ENCODE measurements at places on chromosomes 11 and 22. TPM values are rescaled to one million over a fixed set of nuclear protein-coding genes. Genes with fewer than 3 reads are reported as not detected.
A peak's percentile ranks its signal among the peaks of the same experiment; 100 is the strongest.

GRCh38 chr11:9096427-9096826 is 5.0 kb upstream of the SCUBE2 start:
- DNase-seq, result no peak

- no peak for DNase-seq
Measured at GRCh38 chr11:63915961-63916836, 765 bp downstream of the RCOR2 start.

DNA sequence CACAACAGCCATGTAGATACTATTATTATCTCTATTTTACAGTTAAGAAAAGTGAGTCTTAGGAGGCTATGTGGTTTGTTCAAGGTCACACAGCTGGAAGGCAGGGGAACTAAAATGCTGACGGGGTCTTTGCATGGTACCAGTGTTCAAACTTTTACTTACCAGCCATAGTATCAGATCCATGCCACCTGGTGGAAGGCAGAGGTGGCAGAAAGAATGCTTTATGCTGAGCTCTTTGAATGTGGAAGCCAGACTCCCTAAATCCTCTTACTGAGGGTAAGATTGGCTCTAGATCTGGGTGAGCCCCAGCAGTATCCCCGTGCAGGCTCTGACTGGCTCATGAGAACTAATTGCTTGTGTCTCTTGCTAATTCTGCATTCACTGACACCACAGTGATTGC is 54.3 kb upstream of the NAV2 start:
- DNase-seq, result no peak

DNA sequence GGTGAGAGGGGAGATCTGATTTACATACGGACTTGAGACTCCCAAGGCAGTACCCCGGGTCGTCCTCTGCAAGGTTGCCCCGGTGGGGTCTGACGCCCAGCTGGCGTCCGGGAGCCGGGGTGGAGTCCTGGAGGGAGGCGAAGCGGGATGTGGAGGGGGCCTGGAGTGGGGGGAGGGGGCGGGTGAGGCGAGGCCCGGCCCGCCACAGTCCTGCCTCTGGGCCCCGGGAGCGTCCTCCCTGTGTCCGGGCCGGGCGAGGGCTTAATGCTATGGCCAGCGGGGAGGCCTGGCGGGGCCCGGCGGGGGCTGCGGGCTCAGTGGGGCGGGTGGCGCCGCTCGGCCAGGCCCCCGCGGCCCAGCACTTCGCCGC is 2.4 kb upstream of the MYBPC3 start:
- peak; percentile 19 for DNase-seq

ANO9 gene
- polyA plus RNA-seq, result 7.2 TPM

OR2D2 gene
- not detected for polyA plus RNA-seq

All from right lung (tissue), 10 donors.